ENCODE measurements at places on chromosomes 2 and 18.

- no peak for DNase-seq
Observed at GRCh38 chr2:161138429-161138828, 21.8 kb upstream of the TANK start.

DNA sequence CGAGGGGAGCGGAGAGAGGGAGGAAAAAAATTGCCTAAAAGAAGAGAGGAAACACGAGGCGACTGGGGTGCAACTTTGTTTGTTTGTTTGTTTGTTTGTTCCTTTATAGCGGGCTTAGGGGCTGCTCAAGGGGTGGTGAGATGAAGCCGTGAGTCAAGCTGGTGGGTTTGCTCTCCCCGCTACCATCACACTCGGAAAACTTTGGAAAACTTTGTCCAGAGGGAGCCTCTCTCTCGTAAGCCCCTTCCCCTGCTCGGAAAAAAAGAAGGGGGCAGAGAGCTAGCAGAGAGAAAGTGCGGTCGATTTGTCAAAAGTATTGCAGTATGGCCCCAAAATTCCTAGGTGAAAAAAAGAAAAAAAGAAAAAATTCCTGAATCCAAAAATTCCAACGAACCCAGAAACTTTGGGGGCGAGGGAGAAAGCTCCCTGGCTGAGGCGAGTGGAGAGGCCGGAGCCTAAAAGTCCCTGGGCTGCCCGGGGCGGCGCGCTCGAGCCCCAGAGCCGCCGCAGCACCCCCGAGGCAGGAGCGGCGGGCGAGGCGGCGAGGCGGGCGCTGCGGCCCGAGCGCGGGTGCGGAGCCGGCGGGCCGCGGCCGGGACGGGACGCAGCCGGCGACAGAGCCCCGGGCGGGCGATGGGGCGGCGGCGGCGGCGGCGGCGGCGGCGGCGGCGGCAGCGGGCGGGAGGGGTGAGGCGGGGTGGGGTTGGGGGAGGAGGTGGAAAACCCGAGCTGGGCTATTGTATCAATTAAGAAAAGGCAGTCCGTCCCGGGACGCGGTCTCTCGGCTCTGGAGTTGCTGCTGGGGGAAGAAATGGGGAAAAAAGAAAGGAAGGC lies 558 bp upstream of the CYP26B1 start:
- no peak for DNase-seq

GRCh38 chr2:113980946-113981345 lies 91.1 kb downstream of the ACTR3 start:
- DNase-seq: no peak

DNA sequence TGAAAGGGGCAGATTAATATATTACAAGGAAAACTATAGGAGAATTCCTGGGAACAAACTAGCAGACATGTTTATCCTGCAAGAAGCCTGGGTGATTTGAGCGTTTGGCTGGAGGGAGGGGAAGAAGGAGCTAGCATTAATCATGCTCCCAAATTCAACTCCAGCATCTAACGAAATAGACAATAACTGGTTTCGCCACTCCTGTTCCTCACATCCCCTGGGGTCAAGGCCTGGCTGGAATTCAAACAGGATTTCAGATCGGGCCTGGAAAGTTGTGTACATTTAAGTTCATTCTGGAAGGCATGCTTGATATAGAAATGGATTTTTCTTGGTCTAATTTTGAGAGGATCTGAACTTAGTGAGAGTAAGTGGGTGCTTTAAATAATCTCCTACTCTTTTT lies 126.1 kb upstream of the CTAGE1 start:
- no peak for DNase-seq

- DNase-seq: no peak
Observed at GRCh38 chr2:12484536-12485115, 232.1 kb upstream of the TRIB2 start.

GRCh38 chr2:227877421-227878310 lies 6.2 kb downstream of the DAW1 start:
- DNase-seq: no peak

DNA sequence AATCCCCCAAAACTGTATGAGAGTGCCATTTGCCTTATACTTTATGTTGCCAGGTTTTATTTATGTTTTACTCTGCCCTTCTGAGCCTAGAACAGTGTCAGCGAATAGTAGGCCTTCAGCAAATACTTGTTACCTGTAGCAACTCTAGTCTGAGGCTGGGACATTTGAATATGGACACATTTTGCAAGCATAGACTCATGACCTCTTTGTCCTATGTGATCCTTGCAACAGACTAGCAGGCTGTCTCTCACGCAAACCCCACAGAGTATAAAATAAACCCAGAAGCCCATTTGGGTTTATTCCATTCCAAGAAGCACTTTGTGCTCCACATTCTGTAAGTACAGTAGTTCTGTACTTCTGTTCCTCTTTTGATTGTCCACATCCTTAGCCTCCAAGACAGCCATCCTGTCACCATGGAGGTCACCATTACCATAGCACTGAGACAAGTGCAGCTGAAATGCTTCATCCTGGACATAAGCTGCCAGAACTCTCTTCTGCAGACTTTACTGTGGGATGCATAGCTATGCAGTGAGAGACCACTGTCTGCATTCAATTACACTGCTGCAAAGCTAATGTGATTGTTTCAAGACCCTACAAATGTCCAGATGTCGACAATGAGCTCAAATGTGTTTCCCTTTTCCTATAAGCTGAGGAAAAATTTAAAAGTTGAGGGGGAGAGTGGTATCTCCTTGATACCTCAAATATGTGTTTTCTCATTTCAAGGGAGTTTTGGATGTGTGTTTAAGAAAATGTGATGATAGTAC lies 425.7 kb downstream of the PID1 start:
- no peak for DNase-seq

- DNase-seq: no peak
Observed at GRCh38 chr18:54776282-54776977, 51.8 kb upstream of the RAB27B start.

DNA sequence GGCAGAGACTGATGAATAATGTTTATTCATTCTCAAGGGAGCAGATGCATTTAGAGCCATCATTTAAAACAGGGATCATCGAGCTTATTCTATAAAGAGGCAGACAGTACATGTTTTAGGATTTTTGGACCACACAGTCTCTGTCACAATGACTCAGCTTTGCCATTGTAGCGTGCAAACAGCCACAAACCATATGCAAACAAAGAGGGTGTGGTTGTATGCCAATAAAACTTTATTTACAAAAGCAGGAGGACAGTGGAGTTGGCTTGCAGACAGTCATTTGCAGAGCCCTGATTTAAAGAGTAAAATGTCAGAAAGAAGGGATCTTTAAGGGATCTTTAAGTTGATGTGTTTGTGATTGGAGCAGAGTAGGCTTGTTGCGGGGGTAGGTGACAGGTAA lies 51.5 kb downstream of the SMIM21 start:
- DNase-seq: no peak

- no peak for DNase-seq
Observed at GRCh38 chr2:128374001-128374710, 55.5 kb upstream of the HS6ST1 start.

- no peak for DNase-seq
Observed at GRCh38 chr2:167420211-167420610, 531.9 kb downstream of the XIRP2 start.

DNA sequence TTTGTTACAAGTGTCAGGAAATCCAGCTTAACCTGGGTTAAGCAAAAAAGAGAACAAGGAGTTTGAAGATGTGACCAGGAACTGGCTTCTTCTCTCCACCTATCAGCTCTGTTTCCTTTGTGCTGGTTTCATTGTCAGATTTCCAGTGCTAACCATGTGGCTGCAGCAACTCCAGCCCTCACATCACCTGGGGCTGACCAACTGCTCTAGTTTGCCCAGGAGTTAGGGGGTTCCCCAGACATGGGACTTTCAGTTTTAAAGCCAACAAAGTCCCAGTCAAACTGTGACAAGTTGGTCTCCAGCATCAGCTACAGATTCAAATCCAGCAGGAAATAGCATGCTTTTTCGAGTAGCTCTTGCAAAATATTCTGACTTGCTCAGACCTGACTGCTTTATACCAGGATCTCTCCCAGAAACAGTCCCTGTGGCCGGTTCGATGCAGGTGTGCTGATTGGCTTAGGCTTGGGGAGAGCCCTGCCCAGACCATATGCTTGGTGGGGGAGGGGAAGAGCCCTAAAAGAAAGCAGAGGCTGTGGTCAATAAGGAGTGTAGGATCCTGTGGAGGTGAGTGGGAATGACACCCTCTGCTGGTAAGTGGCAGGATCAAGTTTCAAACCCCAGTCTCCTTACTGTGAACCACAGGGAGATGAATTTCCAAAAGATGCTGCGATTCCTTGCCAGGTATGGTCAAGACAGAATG lies 49.5 kb downstream of the KCNE4 start:
- peak; percentile 31 for DNase-seq

- DNase-seq: no peak
Observed at GRCh38 chr2:95049961-95050360, 24.5 kb downstream of the MAL start.

- no peak for DNase-seq
Observed at GRCh38 chr2:239825705-239825979, 199.5 kb downstream of the NDUFA10 start.

DNA sequence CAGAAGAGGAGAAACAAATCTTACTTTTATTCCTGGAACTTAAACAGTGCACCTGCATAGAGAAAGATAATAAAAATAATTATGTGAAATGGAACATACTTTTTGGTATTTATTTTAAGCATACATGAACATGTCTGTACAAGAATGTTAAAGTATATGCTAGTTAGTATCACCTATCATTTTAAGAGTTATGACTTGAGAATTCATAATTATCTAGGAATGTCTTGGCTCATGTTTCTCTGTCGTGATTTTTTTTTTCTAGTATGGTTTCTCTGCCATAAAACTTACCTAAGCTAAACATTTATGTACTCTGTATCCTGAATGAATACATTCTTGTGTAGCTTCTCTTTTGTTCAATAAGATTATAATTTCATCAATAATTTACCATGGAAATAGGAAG lies 4.2 kb downstream of the SERPINB7 start:
- DNase-seq: no peak

- no peak for DNase-seq
Observed at GRCh38 chr18:22172594-22173049, 3.2 kb downstream of the GATA6 start.

- no peak for DNase-seq
Observed at GRCh38 chr2:206163251-206163880, 3.7 kb downstream of the EEF1B2 start.

- no peak for DNase-seq
Observed at GRCh38 chr2:165587335-165587938, 117.9 kb downstream of the CSRNP3 start.

DNA sequence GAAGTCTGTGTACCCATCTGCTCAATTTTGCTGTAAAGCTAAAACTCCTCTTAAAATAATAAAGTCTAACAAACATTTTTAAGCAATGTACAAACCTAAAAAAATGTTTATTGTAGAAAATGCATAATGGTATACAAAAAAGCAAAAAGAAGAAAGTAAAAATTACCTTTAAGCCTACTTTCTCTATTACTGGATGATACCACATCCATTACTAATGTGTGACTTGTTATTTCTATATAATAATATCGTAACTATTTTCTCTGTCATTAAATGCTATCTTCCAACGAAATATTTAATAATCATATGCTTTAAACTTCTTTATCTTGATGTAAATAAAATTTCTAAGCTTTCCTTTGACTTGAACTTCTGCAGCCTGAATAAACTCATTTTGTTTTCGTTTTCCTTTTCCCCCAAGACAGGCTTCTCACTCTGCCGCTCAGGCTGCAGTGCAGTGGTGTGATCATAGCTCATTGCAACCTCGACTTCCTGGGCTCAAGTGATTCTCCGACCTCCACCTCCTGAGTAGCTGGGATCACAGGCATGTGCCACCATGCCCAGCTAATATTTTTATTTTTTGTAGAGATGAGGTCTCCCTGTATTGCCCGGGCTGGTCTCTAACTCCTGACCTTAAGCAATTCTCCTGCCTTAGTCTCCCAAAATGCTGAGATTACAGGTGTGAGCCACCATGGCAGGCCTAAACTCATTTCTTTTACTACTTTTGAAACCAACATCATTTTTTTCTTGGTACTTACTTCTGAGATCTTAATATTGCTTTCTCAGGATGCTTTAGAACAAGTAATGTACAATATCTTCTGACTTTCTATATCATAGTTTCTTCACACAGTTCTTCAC lies 18.1 kb upstream of the DNAH7 start:
- no peak for DNase-seq

DNA sequence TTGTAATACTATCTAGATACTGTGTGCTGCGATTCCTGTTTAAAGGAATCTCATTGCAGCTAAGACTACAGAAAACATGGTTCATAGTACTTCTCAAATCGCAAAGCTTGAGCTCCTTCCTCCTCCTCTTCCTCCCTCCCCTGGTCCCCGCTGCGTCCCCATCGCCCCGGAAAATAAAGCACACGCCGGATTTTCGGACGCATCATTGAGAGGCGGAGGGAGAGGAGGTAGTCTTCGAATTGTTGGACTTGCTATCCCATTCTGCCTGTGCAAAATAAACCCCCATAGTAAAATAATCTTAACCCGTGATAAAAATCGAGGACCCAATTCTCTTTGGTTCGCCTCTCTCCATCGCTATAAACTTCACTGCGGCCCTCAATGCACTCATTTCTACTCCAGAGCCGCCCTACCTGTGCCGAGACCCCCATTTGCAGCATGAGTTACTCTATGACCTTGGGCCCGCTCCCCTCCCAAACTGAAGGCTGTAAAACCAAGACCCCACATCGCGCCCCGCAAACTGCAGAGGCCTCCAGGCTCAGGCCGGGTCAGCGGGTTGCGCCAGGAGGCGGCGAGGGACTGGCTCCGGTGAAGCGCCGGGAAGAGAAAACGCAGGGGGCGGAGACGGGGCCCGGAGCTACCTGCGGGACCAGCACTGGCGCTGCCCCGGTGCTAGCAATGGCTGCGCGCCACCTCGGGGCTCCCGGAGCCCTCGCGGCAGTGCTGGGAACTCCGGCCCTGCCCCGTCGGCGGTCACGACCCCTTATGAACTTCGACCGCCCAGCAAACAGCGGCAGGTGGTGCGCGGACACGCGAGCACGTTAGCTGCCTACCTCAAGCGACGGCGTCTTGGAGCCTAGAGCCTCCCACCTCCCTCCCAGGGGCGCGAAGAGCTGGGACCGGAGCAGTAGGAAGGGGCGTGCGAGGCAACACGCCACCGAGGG lies 649 bp downstream of the ESCO1 start:
- DNase-seq: peak; percentile 82

DNA sequence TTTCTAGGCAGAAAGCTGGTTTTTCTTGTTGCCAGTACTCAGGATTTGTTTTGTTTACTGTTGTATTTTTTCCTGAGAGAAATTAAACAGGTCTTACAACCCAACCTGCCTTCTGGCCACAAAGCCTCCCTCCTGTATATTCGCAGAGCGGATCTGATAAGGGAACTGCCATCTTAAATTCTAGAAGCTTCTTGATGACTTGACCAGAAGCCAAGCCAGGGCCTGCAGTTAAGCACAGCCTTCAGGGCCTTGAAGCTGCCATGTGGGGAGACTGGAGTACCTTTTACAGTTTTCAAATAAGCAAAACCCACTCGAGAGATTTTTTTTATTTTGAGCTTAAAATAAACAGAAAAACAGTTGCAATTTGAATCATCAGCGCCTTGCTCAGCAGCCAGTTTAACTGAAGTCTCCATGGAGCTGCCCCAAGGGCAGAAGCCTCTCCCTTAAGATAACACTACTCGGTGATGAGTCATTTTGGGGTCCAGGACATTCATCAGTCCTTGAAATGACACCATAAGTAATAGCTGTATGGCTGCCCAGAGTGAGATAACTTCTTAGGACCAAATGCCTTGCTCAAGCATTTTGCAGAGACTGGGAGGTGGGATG lies 51.5 kb upstream of the PHLPP1 start:
- DNase-seq: no peak

- DNase-seq: no peak
Observed at GRCh38 chr2:166411473-166412230, 35.9 kb upstream of the SCN9A start.

Data from NCI-H1092 treated with DMSO at 0.1 percent for 48 hours (cell line).